ENCODE measurements at places on chromosomes 1 and 21. TPM values are rescaled to one million over a fixed set of nuclear protein-coding genes. Genes with fewer than 3 reads are reported as not detected.
A peak's percentile ranks its signal among the peaks of the same experiment; 100 is the strongest.

- DNase-seq = no peak
These were observed 16.9 kb downstream of the SCP2 start for GRCh38 chr1:52943876-52944416.

DNA sequence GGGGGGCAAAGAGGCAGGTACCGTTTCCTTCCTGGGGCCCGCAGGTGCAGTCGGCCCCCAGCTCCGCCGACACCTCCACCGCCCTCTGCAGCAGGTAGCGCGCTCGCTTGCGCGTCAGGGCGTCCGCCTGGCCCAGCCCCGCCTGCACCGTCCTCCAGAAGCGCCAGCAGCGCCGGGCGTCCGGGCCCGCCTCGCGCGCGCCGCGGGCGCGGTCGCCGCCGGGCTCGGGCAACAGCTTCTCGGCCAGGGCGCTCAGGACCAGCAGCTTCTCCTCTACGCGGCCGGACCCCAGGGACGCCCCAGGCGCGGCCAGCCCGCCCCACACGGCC lies 863 bp downstream of the TARBP1 start:
- DNase-seq = peak; percentile 74

DNA sequence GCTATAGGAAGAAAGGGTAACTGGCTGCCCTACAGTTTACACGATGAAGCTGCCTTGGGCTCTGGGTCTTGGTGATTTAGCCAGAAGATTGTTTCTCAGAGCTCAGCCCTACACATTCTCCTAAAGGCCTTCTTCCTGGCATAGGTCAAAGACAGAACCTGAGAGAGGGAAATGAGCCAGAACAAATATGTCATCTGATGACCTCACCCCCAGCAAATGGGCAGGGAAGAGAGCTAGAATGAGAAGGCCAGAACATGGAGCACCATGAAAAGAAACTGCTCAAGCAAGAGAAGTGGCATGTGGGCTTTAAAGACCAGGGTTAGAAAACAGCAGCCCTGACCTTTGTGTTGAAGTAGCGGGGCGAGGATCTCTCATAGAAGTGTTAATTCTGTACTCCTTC lies 5.5 kb upstream of the ILDR2 start:
- no peak for DNase-seq

DNA sequence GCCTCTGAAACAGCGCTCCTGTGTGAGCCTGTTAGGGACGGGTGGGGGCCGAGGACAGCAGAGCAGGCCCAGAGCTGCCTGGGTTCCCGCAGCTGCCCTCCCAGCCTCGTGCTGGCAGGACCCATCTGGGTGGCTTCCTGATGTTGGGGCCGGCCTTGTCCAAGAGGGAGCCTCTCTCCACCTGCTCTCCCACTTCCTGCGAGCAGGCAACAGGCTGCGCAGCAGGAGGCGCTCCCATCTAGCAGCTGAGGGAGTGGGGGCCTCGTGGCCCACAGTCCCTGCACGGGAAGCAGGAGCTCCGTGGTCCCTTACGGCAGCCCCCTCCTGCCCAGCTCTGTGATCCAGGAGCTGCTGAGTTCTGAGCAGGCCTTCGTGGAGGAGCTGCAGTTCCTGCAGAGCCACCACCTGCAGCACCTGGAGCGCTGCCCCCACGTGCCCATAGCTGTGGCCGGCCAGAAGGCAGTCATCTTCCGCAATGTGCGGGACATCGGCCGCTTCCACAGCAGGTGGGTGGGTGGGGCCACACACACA lies 68.0 kb downstream of the TRIM11 start:
- DNase-seq = no peak

The MUTYH gene
- total RNA-seq = 11.8 TPM

- DNase-seq = no peak
These were observed 25.2 kb downstream of the CRNN start for GRCh38 chr1:152388889-152389288.

GRCh38 chr1:68449901-68450300 lies at the start of gene RPE65:
Gene RPE65, minus strand, starts transcription at chr1:68449954. Its CDS starts 49 bp downstream, at chr1:68449905.
- DNase-seq = no peak

DNA sequence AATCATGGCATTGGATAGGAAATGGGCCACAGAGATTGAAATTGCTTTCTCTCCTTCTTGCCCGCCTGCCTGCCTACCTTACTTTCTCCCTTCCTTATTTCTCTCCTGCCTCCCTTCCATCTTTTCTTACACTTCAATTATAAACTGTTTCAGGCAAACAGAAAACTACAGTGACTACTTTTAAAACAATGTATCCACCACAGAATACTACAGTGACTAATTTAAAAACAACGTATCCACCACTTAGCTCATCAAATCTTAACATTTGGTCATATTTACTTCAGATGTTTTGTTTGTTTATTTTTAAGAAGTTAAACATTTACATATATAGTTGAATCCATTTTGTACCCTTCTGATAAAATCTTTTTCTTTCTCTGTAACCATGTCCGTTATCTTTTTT lies 54.4 kb downstream of the SNRPE start:
- no peak for DNase-seq

DNA sequence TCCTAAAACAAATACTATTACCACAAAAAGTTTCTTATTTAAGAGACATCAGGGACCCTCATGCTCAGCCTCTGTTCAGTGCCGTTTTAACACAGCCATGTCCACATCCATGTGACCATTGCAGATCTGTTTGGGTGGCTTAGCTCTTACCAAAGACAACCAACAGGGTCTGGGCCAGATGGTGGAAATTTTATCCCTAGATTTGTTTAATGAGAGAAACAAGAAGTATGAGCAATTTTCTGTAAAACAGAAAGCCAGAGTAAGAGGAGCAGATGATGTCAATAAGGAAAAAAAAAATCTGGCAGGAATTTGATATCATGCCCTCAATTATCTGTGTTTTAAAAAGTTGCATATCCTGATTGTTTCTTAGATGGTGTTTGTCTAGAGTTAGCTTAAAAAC lies 299.9 kb downstream of the TM2D1 start:
- no peak for DNase-seq

- DNase-seq = no peak
These were observed 676.1 kb downstream of the PTPRU start for GRCh38 chr1:29912425-29912824.

- DNase-seq = no peak
These were observed 16.3 kb downstream of the PDZK1 start for GRCh38 chr1:145690587-145691558.

- DNase-seq = no peak
These were observed 323.3 kb downstream of the PAPPA2 start for GRCh38 chr1:176786274-176786673.

The FCGR3B gene
- total RNA-seq = 1.9 TPM
